GM19239 (cell line): ENCODE measurements at places on chromosomes 3 and 15.

DNA sequence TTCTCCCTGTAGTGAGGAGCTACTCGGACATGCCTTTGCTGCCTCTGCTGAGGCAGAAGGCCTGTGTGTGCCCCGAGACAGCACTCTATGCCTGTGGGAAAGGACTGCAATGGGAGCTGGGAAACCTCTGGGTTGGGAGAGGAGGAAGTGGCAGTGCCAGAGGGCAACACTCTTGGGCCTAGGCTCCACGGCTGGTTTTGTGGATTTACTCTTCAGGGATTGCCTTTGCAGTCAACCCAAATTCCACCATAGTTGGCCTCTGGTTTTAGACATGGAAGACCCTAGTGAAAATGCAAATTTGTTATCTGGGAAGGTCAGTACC lies 46.8 kb downstream of the ITGA11 start:
- no peak for DNase-seq

- no peak for DNase-seq
Measured at GRCh38 chr3:127775398-127776109, 46.8 kb downstream of the MGLL start.

DNA sequence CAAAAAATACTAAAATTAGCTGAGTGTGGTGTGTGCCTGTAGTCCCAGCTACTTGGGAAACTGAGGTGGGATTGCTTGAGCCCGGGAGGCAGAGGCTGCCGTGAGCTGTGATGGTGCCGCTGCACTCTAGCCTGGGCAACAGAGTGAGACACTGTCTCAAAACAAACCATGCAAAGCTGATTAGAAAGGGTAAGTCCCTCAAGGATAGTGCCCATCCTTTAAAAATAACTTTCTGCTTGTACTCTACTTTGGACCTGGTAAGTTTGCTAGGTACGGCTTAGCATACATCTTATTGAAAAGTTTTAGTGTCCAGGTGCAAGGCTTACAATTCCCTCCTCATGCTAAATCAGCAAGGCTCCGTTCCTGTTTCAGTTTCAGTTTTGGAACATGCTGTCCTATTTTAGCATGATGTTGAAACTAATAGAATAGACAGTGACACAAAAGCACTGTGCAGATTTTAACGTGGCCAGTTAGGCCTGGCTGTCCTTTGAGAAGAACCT lies 21.4 kb downstream of the FEM1B start:
- peak; percentile 55 for DNase-seq

DNA sequence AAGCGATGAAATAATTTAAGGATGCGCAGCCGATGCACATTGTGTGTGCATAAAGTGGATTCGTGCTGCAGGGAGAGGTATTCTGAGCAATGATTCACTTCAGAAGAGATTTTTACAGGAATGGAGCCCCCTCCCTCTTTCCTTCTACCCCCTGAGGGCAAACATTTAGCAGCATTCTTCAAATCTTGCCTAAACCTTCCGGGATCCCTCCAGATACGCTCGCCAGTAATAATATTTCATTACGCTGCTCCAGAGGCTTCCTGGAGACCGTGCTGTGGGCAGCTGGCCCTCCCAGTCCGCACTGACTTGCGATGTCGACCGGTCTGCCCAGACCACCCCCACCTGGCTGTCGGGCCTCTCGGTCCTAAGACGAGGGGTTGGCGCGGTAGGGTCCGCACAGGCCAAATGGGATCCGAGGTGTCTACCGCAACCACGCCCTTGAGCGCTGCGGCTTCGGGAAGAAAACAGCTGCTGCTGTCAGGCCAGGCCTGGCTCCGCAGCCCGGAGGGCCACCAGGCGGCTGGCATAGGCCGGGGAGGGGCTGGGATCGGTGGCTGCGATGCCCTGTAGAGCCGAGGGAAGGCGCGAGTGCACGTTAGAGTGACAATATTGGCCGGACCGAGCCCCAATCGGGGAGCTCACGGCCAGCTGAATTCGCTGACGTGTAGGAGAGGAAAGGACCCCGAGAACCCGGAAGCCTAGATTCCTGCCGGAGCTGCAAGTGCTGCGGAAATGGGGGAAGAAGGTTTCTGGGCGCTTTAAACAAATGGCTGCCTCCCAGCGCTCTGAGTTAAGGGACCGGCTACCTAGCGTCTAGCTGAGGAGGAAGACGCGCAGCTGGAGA lies 14.3 kb downstream of the ZIC4 start:
- DNase-seq: no peak

DNA sequence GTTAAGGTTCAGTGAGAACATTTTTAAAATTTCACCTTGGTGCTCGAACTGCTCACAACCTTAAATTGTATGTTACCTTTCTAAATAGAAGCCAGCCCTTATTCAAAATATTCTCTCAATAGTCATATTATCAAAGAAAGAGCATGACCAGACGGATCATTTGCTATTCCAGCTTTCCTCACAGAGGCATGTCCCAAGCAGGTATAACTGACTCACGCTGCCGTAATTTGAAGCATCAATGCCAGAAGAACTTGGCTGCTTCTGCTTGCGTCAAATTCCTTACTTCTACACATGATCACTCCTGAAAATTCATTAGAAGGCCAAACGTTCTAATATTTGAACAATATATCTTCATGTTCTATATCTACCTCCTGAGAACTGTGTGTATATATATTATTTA lies 69.5 kb upstream of the VGLL4 start:
- no peak for DNase-seq

DNA sequence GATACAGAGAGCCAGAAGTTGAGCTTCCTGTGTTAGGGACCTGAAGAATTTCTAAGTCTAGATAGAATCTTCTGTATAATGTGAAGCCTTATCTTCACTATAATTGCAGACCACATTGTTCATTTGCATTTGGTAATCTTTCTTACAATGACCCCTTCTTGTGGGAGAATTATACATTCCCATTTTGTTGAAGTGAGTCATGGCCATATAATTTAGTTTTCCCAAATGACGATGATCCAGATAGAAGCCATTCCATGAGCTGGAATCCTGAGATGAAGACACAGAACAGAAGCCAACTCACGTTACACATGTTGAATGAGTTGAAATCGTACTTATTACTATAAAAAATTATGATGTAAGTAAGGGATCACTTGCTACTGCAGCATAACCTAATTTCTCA lies 187.8 kb downstream of the TUSC7 start:
- DNase-seq: no peak

GRCh38 chr3:182435860-182436259 lies 357.4 kb upstream of the ATP11B start:
- DNase-seq: no peak

DNA sequence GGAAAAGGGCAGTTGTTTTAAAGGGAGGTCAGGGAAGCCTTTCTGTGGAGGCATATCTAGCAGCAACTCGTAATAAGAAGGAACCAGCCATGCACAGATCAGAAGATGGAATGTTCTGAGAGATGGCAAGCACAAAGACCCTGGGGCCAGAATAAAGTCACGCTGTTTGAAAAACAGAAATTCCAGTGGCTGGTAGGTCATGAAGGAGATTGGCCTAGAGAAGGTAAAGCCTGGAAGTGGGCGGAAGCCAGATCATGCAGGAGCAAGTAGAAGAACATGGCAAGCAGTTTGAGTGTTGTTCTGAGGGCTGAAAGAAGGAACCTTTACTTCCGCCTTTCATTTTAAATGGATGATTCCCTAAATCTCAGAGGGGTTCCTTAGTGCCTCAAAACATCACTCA lies 208.1 kb upstream of the PPP2R3A start:
- DNase-seq: no peak
